ENCODE measurements at places on chromosomes 16 and 17.

GRCh38 chr17:78921437-78921971, 3.7 kb downstream of the TIMP2 start:
- DNase-seq, result no peak

DNA sequence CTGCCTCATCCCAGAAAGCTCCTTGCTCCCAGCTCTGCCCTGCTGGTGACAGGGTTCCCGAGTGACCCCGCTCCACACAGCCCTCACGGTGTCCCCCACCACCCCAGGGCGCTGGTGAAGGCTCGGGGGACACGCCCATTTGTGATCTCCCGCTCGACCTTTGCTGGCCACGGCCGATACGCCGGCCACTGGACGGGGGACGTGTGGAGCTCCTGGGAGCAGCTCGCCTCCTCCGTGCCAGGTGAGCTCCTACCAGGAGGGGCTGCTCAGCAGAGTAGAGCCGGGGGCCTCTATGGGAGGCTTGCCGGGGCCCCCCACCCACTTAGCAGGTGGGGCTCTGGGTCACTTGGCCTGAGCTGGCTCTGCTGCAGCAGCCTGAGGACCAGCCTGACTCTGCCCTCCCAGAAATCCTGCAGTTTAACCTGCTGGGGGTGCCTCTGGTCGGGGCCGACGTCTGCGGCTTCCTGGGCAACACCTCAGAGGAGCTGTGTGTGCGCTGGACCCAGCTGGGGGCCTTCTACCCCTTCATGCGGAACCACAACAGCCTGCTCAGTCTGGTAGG, 11.2 kb downstream of the GAA start:
- no peak for DNase-seq

DNA sequence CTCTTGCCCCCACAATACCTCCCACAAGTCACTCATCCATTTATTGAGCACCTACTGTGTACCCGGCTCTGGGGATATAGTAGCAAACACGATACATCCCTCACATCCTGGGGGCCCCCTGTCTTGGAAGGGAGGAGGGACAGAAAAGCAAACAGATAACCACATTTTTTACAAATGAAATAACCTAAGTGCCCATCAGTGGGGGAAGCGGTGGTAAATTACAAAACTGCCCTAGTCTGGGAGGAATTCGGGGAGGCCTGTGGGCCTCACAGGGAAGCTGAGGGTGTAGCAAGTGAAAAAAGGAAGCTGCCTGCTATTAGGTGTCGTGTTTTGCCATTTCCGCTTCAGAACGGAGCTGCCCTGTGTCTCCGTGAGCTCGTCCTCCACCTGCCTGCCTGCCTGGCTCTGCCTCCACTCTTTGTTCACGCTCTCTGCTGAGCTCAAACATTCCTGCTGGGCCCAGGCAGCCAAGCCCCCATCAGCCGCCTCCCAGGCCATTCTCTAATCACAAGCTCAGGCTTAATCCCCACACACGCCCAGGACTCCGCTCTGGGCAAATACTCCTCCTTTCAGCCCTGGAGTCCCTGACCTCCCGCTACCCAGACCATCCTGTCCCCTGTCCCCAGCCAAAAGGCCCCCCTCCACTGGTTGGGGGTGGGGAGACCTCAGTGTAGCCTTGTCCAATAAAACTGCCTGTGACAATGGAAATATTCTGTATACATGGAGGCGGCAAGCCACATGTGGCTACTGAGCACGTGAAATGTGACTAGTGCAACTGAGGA, 10.2 kb upstream of the SEC14L5 start:
- DNase-seq, result no peak

GRCh38 chr17:32882734-32883133, 5.8 kb upstream of the MYO1D start:
- peak; percentile 66 for DNase-seq

DNA sequence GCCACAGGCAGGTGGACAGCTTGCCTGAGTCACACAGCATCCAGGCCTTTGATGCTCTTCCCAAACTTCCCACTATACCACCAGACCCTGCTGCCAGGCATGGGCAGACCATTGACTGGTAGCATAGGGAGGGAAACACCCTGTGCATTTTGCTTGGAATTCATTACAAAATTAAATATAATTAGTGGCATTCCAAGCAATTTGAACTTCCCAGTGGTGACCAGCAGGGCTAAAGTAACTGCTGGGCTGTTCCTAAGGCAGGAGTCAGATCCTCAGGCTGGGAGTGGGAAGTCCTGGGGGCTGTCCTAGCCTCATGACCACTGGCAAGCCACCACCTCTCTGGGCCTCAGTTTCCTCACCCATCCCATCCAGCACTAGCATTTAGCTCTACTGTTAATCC, 3.8 kb downstream of the PRR15L start:
- no peak for DNase-seq

DNA sequence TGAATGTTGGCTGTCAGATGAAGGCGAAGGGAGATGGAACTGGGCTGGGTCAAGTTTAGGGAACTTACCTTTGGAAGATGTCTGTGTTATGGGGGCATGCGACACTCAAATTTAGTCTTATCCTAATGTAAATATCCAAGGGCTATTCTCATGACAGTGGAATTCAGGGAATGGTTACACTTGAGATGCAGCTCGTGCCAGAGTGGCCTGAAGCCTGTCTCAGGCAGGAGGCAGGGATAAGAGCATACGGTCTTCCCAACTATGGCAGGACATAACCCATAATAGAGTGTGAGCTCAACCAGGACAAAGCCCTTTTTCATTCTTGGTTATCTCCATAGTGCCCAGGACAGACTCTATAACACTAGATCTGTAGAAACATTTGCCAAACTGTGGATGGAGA, 393.3 kb upstream of the CDH11 start:
- DNase-seq, result no peak

- no peak for DNase-seq
Measured at GRCh38 chr17:50317121-50317520, 28.8 kb upstream of the XYLT2 start.
